ENCODE measurements at places on chromosomes 13 and 19. TPM values are rescaled to one million over a fixed set of nuclear protein-coding genes. Genes with fewer than 3 reads are reported as not detected.

DNA sequence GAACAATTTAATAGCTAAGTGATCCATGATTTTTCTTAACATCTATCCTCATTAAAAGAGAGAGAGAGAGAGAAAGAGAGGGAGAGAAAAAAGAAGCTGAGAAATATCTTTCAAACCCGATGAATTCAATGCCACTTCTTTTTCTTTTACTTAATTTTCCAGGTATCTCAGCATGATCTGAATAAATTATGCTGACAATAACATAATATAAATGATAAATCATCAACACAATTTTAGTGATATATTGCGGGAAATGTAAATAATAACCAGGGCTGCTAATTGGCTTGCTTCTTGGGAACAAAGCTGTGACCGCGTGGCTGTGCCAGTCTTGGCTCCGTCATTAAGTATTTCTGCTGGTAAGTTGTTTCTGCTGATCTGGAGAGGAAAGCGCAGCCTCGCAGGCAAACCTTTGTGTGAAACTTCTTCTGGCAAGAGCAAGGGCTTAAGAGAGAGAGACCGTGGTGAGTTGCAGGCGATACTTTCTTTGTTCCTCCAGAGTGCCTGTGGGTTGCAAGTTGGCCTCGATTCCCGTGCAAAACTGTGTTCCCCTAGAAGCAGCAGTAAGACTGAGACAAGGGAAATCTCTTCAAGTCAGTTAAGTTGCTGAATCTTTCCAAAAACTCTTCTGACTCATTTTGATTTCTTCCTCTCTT is 489.1 kb upstream of the TSHZ3 start:
- no peak for DNase-seq

GRCh38 chr13:40024204-40024966 is 368.9 kb downstream of the COG6 start:
- no peak for DNase-seq

- DNase-seq, result no peak
Measured at GRCh38 chr19:56145698-56146097, 4.6 kb downstream of the ZNF444 start.

- DNase-seq, result no peak
Measured at GRCh38 chr13:78589206-78589605, 14.1 kb downstream of the POU4F1 start.

GRCh38 chr19:4361152-4362046 is 18.0 kb downstream of the MPND start:
- no peak for DNase-seq

DNA sequence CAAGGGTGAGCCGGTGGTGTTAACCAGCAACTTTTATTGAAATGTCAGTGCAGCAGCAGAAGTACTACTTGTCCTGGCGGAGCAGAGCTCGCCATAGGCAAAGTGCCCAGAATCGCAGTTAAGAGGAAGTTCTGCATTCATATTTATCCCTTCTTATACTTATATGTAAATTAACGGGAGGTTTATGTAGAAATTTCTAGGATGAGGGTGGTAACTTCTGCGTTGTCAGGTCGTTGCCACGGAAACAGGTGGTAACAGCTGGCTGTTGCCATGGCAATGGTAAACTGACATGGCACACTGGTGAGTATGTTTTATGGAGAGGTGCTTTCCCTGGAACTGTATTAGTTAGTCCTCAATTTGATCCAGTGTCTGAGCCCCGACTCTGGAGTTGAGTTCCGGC is 2494.9 kb upstream of the PCDH20 start:
- DNase-seq, result no peak

DNA sequence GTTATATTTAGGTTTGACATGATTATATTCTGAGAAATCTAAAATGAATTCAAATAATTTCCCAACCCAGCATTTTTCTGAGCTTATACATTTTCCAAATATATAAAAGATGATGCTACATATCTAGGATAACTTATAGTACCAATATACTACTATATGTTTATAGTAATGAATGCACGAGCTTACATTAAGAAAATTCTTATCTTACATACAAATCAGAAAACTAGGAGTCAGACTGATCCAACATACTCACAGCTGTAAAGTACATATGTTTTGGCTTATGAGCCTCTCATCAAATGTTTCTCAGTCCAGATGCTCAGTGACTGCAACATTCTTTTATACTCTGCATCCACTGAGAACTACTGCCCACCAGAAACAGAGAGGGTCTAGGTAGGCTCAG is 491.3 kb upstream of the KLF12 start:
- DNase-seq, result no peak

GRCh38 chr13:106118996-106119395 is 416.5 kb downstream of the EFNB2 start:
- no peak for DNase-seq

GRCh38 chr19:39372047-39372802 is 18.7 kb downstream of the PAF1 start:
- peak; percentile 76 for DNase-seq

DNA sequence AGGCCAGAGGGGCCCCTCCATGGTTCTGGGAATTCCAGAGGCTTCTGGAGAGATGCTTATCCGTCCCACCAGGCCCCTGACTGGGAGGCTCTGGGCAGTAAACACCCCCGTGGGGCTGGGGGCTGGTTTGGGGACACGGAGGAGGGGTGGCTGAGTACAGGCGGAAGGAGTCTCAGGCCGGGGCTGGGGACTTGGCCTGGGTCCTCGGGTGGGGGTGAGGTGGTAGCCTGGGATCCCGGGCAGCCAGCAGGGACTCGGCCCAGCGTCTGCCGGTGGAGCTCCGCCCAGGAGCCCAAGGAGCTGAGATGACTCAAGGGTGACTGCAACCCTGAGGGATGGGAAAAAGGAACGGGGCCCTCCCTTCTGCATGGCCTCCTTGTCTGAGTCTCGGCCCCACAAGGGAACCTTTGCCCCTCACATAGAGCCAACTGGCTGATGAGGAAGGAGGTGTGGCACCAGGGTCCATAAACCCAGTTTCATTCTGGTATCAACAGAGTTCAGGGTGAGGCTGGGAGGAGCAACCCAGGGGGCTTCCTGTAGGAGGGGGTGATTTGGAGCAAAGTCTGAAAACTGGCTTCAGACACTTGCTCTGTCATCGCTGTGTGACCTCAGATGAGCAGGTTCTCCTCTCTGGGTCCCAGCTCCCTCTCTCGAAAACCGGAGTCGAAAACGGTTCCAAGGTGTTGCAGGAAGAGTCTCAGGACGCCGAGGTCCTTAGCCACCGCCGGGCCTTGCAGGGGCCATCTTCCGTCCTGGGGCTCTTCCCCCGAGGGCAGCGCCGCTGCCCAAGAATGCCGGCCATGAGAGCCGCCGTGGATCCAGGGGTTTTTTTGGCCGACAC is 809 bp downstream of the MISP start:
- DNase-seq, result no peak

- DNase-seq, result no peak
Measured at GRCh38 chr19:33811736-33812387, 15.2 kb downstream of the KCTD15 start.

DNA sequence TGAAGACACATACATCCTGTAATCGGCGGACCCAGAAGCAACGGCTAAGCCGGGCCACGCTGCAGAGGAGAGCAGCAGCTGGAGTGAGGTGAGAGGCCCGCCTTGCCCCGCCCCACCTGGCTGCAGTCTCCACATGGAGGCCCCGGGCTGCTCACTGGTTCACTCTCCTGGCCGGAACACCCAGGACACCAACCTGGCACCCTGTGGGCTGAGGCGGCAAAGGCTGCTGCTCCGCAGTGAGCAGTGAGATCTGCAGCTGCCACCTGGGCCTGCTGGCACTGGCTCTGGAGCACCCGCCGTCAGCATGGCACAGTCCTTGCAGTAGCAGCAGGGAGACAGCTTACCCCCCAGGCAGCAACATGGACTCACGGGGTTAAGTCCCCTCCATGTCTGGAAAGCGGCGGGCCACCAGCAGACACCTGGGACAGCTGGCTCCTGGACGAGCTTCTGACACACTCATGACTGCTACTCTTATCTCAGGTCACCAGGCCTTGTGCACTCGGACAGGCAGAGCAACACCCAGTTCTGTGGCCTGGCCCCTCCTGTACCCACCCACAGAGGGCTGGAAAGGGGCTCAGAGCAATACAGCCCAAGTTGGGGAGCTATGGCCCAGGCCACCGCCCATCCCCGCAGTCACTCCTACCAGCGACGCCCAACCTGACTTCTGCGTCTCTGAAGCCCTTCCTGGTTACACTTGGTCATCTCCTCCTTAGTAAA is 13.2 kb upstream of the KPTN start:
- peak; percentile 89 for DNase-seq

- DNase-seq, result no peak
Measured at GRCh38 chr19:40284251-40284500, 969 bp downstream of the AKT2 start.

GRCh38 chr13:24713022-24713421 is 32.8 kb downstream of the ATP12A start:
- no peak for DNase-seq

DNA sequence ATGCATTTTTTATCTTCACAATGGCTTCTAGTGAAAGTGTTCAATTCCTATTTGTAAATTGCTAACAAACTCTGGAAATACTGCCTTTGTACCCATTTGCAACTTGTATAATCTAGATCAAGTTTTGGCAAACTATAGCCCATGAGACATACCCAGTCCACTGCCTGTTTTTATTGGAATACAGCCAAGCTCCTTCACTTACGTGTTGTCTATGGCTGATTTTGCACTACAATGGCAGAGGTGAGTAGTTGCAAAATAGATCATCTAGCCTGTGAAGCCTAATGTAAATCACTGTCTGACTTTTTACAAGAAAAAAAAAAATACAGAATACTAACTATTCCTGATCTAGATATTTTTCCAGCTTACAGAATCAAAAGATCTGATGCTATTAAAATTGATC is 37.1 kb downstream of the DZIP1 start:
- DNase-seq, result no peak

- no peak for DNase-seq
Measured at GRCh38 chr19:41344162-41344561, 9.6 kb downstream of the TGFB1 start.

GRCh38 chr13:44857061-44857460 is 132.2 kb downstream of the NUFIP1 start:
- DNase-seq, result no peak

- peak; percentile 85 for DNase-seq
Measured at GRCh38 chr19:9945319-9945966, 9.1 kb upstream of the OLFM2 start.

- DNase-seq, result no peak
Measured at GRCh38 chr19:15279326-15279904, 47.2 kb upstream of the EPHX3 start.

- no peak for DNase-seq
Measured at GRCh38 chr19:33347300-33347699, 26.2 kb upstream of the CEBPG start.

DNA sequence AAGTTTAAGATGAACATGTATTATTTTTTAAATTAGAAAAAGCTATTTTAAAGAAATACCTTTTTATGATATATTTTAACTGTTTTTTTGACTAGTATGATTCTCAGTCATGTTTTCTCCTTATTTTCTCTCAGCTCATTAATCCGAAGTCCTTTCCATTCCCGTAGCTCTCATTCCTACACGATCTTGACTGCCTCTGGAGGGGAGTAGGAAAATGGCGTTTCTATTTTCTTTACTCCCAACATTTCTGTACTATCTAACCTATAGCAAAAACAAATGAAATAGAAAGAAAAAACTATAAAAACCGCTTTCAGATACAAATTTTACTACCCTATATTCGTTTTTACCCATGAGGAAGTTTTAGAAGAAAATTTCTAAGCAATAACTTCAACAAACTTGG is 343.8 kb downstream of the RBM26 start:
- DNase-seq, result no peak

GRCh38 chr19:18306888-18307260 is 16.0 kb downstream of the LSM4 start:
- no peak for DNase-seq

DNA sequence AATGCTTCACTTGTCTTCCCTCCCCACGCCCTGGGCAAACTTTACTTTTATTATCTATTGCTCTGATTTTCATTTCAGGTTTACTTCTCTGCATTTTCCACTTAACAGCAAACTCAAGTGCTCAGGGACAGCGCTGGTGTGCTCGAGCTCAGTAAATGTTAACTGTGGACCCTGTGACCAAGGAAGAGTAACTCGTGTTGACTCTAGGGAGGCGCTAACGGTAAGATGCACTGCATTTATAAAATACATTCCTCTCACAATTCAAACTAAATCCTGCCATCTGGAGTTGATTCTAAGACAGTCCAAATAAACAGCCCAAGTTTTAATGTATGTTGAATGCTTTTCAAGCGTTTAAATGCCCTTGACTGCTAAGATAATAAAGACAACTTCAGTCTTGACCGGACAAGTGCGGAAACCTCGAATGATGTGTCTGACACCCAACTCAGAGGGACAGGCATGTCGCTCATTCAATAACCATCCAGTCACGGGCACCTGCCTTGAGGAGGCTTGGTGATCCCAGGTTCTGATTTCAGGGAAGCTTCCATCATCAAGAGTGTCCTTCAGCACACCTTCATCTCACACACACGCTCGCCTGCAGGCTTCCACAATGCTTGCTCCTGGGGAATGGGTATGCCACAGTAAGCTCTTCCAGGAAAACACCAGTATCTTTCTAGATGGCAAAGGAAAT is 93.2 kb downstream of the STK24 start:
- DNase-seq, result no peak

DNA sequence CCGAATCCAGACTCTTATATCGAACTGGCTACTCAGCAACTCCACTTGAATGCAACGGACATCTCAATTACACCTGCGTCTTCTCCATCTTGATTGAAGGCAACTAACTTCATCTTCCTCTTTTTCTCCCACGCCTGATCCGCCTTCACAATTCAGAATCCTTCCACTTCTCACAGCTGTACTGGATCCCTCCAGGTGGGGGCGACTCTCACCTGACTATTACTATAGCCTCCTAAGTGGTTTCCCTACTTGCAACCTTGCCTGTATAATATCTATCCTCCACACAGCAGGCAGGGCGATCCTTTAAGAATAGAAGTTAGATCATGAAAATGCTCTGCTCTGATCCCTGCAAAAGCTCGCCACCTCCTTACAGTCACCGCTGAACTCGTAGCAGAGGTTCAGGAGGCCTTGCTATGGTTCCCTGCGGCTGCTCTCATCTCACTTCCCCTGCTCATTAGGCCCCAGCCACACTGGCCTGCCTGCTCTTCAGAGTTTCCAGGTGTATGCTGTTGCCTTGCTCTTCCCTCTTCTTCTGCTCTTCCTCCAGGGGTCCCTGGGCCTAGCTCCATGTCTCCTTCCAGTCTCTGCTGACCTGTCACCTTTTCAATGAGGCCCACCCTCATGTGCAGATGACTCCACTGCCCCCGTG is 31.9 kb downstream of the RFXAP start:
- no peak for DNase-seq

CRLF1 gene
- 14.9 TPM for total RNA-seq

ZNF560 gene
- not detected for total RNA-seq

DAND5 gene
- total RNA-seq, result not detected

CPAMD8 gene
- total RNA-seq, result 15.6 TPM

FAM216B gene
- total RNA-seq, result not detected

SMIM24 gene
- not detected for total RNA-seq

PRR19 gene
- total RNA-seq, result not detected

KLK12 gene
- not detected for total RNA-seq

EFNB2 gene
- total RNA-seq, result 9.3 TPM

TUBB4A gene
- 2.5 TPM for total RNA-seq

TNFSF13B gene
- 0.62 TPM for total RNA-seq

SLC8A2 gene
- total RNA-seq, result not detected

ZNF540 gene
- 0.46 TPM for total RNA-seq

PLIN5 gene
- 127 TPM for total RNA-seq

OR7A5 gene
- total RNA-seq, result not detected
